Nucleus accumbens (tissue), 56 donors: ENCODE measurements at places on chromosomes 6 and 20.

- no peak for DNase-seq
Measured at GRCh38 chr6:40852779-40853373, 186.1 kb downstream of the UNC5CL start.

DNA sequence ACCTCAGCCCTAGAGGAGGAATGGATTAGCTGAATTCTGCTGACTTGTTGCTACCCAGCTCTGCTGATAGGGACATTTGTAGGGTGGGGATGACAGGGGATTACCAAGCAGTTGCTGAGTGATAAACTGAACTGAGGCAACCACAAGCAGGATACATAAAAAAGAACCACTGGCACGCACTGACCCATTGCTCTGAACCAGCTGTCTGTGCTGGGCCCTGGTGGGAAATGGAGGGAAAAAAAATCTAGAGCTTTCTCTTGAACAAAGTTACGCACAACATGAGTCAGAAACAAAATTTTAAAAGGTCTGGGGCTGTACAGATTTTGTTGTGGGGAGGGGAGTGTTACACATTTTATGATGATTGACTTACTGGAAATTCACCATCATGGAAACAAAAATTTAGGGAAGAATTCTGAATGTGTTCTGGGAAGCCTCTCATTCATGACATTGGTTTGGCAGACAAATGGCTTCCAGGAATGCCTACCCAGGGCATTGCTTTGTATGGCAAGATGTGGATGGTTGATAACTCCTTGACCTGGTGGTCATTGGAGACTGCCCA lies 37.7 kb downstream of the FOXO3 start:
- DNase-seq: no peak

DNA sequence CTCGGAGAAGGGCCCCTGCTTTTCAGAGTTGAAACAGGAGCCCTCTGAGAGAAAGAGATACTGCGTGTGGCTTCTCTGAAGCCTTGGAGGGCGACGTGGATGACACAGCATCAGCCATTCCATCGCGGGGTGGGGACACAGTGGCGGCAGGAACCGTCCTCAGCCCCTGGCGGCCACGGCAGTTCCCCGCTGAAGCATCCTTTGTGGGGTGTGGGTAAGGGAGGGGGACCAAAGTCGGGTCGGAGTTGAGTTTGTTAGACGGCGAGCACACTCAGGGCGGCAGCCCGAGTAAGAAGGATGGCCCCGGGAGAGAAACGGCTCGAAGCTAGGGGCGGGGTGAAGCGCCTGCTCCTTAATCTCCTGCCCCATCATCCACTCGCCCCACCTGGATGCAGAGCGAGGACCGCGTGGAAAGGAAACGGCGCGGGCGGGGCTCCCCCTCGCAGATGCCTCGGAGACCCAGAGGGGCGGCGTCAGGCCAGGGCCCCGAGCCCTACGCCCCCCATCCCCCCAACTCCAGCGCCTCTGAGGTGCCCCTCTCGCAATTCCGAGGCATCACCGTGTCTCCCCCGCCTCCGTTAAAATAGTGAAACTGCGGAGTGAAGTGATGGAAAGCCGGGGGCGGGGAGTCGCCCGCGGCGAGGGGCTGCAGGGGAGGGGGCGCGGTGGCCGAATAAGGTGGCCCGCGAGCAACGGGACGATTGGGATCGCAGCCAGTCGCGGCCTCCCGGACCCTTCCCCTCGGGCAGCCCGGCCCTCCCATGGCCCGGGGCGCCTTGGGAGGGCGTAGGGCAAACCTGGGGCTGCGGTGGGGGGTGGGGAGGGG lies 796 bp upstream of the RREB1 start:
- no peak for DNase-seq

DNA sequence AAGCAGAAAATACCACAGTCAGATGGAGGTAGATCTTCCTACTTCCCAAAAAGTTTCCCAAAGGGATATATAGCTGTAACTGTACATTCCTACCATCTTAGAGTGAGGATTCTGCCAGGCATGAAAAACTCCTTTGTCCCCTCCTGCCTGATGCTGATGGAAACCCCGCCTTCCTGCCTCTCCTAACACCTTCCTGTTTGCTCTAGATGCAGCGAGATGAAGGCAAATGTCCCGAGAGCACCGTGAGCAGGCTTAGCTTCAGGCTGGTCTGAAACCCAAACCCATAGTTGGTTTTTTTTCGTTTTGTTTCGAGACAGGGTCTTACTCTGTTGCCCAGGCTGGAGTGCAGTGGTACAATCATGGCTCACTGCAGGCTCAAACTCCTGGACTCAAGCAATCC lies 55.6 kb downstream of the MYB start:
- no peak for DNase-seq

DNA sequence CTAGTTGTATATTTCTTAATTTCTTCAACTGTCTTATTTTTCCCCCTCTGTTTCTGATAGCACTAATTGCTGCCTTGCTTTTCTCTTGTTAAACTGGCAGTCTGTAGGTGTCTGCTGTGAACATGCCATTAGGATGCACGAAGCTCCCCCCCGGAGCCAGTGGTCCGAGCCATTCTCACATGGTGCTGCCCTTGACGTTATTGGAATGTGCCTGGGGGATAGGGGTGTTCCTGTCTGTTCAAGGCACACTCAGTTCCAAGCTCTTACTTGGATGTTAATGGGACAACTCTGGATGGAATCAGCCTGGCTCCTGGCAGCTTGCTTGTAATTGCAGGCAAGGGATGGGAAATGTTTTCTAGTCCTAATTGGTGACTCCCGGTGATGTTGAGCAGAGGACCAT lies 68.4 kb downstream of the RREB1 start:
- DNase-seq: no peak

GRCh38 chr20:38406476-38406875 lies 28.7 kb downstream of the SNHG17 start:
- DNase-seq: no peak

GRCh38 chr6:138514860-138515540 lies 15.7 kb upstream of the NHSL1 start:
- DNase-seq: no peak

- DNase-seq: no peak
Measured at GRCh38 chr6:34334796-34335416, 57.6 kb downstream of the NUDT3 start.

- no peak for DNase-seq
Measured at GRCh38 chr6:79143320-79143898, 65.4 kb upstream of the PHIP start.

GRCh38 chr6:47111685-47112084 lies 69.6 kb upstream of the ADGRF1 start:
- DNase-seq: no peak

DNA sequence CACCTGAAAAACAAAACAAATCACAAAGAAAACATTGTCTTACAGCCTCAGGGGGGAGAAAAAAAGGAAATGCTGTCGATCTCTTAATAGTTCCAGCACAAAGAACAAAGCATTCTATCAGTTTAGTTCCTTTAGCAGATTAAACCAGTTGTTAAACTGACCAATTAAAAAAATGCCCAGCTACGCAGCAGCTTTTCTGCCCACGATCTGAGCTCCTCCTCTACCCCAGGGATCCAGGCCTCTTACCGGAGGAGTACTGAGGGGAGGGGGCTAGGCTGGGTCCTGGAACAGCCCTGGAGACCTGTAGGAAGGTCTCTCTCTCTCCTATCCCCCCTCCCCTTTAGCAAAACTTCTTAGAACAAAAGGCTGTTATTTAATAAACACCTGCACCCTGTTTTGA lies 13.4 kb downstream of the PTK7 start:
- DNase-seq: no peak

DNA sequence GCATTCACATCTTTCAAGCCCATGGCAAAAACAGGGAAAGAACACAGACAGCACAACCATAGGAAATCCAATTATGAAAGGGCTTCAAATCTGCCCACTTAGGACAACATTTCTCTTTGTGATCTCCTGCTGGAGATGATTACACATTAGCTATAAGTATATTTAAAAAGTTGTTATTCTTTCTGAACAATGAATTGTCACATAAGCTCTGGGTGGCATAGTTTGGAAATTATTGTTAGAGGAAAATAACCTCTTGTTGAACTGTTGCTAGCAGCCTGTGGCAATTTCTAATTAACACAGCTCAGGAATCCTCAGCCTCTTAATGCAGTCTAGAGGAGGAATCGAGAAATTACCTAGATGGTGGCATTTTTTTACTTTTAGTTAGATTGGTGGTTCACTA lies 54.9 kb downstream of the BCAS1 start:
- DNase-seq: no peak
